B cell (primary cell): ENCODE measurements at places on chromosomes 1 and 21. TPM values are rescaled to one million over a fixed set of nuclear protein-coding genes. Genes with fewer than 3 reads are reported as not detected.

DNA sequence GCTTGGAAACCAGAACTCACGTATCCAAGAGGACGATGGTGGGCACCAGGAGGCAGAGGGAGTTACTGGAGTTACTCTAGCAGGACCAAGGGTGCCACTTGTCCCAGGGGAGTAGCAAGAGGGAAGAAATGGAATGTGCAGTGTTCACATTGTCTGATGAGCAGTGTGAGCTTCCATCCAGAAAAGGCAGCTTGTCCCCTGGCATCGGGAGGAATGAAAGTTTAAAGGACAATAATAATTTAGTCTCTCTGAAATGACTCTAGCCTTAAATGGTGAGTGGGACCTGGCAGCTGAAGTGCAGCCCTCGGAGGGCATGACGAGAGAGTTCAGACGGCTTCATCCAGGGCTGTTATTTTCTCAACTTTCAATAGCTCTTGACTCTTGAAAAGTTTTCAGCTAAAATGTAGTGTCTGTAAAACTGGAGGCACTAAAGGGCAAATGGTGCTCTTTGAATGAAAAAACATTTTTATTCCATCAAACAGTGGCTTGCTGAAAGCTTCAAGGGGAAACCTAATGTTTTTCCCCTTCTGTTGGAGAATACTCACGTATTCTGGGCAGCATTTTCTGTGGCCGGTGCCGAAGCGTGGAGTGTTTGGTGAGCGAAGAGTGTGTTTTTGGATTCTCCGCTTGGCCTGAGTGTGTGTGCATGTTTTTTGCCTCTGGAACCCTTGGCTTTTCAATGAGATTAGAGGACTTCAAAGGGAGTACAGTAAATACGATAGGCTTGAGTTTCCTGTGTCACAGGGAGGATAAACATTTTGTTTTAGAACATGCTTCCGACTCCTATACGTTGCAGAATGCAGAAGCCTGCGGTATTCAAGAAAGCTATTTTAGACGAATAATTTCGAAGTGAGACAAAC lies 157.3 kb downstream of the GALNT2 start:
- no peak overlapping the region for H3K4me3 ChIP-seq
- no peaks in the 10 kb centered on the region for H3K27me3 ChIP-seq
- no peaks in the 10 kb centered on the region for H3K36me3 ChIP-seq

DNA sequence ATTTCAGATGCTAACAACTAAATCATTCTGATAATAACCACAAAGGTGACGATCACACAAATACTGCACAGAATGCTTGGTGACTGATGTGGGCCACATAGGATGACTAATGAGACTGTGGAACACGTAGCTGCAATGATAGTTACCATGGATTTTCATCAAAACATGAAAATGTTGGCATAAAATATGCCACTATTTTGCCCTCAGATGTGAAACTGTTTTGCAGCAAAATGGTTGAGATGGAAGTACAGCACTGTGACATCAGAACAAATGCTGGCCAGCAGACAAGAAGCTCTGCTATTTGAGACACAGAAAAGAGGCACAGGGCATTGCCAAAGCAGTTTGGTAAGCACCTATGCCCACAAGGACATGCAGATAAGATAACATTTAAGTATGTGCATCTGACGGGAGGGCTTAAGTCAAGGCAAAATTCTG lies 83.8 kb downstream of the NIBAN1 start:
- no peaks in the 10 kb centered on the region for H3K4me1 ChIP-seq
- no peak overlapping the region for H3K27ac ChIP-seq
- no peak overlapping the region for H3K4me3 ChIP-seq
- H3K36me3 ChIP-seq, result no peaks in the 10 kb centered on the region
- H3K27me3 ChIP-seq, result no peaks in the 10 kb centered on the region

- H3K36me3 ChIP-seq, result no peaks in the 10 kb centered on the region
- DNase-seq, result no peak
- no peak overlapping the region for H3K4me3 ChIP-seq
- H3K4me1 ChIP-seq, result peaks cover 12% of the 10 kb centered on the region
Measured at GRCh38 chr1:227768125-227768439, 32.8 kb downstream of the SNAP47 start.

Gene RFX5
- total RNA-seq, result 207 and 208 TPM in 2 replicates

Gene ZNF683
- 0.67 TPM in 1 of 2 replicates, not detected in the other for total RNA-seq

Gene APCS
- not detected in 2 replicates for total RNA-seq

DNA sequence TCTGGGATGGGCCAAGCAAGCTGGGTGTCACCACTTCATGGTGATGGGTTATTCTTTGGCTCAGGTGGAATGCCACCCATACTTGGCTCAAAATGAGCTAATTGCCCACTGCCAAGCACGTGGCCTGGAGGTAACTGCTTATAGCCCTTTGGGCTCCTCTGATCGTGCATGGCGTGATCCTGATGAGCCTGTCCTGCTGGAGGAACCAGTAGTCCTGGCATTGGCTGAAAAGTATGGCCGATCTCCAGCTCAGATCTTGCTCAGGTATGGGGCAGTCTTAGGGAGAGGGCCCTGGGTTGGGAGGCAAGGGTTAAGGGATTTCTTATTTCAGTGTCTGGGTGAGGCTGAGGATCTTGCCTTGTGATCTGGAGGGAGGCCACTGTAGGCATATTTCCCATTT lies 15.4 kb upstream of the NASP start:
- H3K4me3 ChIP-seq, result no peak overlapping the region
- DNase-seq, result no peak
- H3K4me1 ChIP-seq, result no peaks in the 10 kb centered on the region
- H3K36me3 ChIP-seq, result no peaks in the 10 kb centered on the region

Gene THEM5
- total RNA-seq, result not detected in 2 replicates

GRCh38 chr1:181062836-181063428 lies 25.6 kb upstream of the IER5 start:
- H3K27me3 ChIP-seq, result no peaks in the 10 kb centered on the region
- H3K27ac ChIP-seq, result peak overlapping the region; percentile 76
- no peaks in the 10 kb centered on the region for H3K36me3 ChIP-seq
- H3K4me1 ChIP-seq, result peaks cover 27% of the 10 kb centered on the region
- H3K4me3 ChIP-seq, result peak overlapping the region; percentile 42
- no peak for DNase-seq

- H3K27me3 ChIP-seq, result no peaks in the 10 kb centered on the region
- H3K36me3 ChIP-seq, result no peaks in the 10 kb centered on the region
- no peak overlapping the region for H3K27ac ChIP-seq
- H3K4me1 ChIP-seq, result no peaks in the 10 kb centered on the region
Measured at GRCh38 chr1:36834586-36834985, 199.7 kb downstream of the GRIK3 start.

Gene CACNA1S
- not detected in 2 replicates for total RNA-seq
